B cell (primary cell): ENCODE measurements at places on chromosomes 6 and 20. TPM values are rescaled to one million over a fixed set of nuclear protein-coding genes. Genes with fewer than 3 reads are reported as not detected.

SLC17A3 gene
- 0.19 TPM in 1 of 2 replicates, not detected in the other for polyA plus RNA-seq

TMEM74B gene
- 0.82 and 1.4 TPM in 2 replicates for polyA plus RNA-seq

HNF4A gene
- polyA plus RNA-seq = not detected in 2 replicates

SNAI1 gene
- polyA plus RNA-seq = 2.4 and 4.9 TPM in 2 replicates

ELOVL4 gene
- not detected in 2 replicates for polyA plus RNA-seq
